Right atrium auricular region (tissue), 2 donors: ENCODE measurements at places on chromosomes 5 and 9.

DNA sequence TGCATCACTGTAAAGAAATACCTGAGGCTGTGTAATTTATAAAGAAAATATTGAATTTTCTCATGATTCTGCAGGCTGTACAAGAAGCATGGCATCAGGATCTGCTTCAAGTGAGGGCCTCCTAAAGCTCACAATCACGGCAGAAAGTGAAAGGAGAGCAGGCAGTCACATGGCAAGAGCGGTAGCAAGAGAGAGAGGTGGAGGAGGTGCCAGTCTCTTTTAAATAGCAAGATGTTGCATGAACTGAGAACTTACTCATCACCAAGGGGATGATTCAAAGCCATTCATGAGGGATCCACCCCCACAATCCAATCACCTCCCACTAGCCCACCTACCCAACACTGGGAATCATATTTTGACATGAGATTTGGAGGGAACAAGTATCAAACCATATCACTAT is 184.5 kb upstream of the PAPPA start:
- DNase-seq: no peak

DNA sequence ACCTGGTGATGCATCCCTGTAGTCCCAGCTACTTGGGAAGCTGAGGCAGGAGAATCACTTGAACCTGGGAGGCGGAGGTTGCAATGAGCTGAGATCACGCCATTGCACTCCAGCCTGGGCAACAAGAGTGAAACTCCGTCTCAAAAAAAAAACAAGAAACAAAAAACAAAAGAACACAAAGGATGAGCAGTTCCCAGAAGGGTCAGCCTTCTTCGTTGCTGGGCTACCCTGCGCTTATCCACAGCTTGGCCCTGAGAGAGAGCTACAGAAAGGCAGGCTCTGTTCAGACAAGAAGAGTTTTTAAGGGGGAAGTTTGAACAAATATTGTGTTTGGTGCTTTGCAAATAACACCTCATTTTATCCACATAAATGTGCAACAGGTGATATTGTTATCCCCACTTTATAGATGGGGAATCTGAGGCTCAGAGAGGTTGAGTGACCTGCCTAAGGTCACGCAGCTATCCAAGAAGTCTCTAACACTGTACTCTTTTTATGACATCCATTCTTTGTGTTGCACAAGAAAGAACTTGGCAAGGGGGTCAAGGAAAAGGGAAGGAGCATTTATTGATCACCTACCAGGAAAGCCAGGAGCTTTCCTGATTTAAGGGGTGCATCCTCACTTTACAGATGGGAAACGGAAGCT is 63.7 kb upstream of the NEURL1B start:
- DNase-seq: no peak

GRCh38 chr5:6554812-6555211 is 78.0 kb downstream of the NSUN2 start:
- no peak for DNase-seq

GRCh38 chr9:92635760-92636159 is 34.2 kb downstream of the IPPK start:
- DNase-seq: peak; percentile 36

DNA sequence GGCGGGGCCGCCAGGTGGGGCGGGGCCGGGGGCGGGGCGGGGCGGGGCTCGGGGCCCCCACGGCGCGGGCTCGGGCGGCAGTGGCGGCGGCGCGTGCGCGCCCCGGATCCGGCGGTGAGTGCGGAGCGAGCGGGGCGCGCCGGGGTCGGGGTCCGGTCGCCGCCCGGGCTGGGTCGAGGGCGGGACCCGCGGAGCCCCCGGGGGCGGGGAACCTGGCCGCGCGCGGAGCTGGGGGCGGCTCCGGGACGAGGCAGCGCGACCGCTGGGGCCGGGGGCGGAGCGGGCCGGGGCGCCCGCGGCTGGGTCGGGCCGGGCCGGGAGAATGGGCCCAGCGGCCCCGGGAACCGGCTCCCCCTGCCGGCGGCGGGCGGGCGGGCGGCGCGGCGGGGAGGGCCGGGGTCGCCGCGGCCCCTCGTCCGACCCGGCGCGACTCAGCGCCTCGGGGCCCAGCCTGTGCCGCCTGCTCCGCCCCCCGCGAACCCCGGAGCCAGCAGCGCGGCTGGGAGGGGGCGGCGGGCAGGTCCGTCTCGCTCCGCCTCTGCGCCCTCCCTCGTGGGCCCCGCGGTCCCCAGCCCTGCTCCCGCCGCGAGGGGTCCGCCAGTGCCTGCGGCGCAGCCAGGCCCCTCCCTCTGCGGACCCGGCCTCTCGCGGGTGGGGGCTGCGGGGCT is 3.1 kb downstream of the EGFL7 start:
- no peak for DNase-seq

DNA sequence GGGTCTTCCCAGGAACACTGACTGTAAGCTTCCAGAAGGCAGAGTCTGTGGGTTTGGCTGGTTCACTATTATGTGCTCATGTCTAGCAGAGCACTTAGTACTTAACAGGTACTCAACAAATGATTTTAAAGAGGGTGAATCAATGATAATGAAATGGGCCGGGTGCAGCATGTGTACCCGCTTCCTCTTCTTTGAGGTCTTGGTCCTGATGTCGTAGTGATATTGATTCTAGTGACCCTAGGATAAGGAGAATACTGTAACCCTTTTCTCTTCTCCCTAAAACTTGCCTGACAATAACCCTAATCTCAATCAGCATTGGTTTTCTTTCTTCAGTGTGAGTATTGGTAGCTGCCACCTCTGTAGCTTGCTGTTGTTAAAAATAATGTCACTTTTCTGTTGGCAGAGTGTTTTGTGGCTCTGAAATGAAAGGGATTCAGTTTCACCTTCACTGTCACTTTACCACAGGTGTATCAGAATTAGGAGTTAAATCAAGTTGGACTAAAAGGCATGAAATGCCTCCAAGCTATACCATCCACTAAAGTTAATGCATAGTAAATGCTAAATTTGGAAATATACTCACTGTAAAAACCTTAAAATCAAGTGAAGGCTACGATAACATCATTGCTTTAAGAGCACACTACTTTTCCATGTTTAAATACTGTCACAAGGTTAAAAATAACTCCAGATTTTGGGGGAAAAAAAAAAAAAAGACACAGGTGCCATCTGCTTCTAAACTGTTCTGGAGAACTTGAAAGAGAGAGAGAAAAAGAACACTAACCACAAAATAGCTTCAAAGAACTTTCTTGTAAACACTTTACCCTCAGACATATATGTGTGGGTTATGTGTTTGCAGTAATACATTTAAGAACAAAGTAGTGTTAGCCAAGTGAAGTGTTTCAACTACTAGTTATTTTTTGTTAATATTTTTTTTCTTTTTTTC is 6.0 kb downstream of the CAMK4 start:
- DNase-seq: no peak

- DNase-seq: no peak
Measured at GRCh38 chr9:21153336-21154017, 11.8 kb upstream of the IFNW1 start.

DNA sequence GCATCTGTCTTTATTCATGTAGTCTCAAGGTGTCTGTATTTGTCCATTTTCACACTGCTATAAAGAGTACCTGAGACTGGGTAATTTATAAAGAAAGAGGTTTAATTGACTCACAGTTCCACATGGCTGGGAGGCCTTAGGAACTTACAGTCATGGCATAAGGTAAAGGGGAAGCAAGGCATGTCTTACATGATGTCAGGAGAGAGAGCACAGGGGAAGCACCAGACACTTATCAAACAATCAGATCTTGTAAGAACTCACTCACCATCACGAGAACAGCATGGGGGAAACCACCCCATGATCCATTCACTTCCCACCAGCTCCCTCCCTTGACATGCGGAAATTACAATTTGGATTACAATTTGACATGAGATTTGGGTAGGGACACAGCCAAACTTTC is 44.2 kb downstream of the NLN start:
- DNase-seq: no peak

- DNase-seq: no peak
Measured at GRCh38 chr9:123484130-123484529, 128.1 kb downstream of the CRB2 start.

DNA sequence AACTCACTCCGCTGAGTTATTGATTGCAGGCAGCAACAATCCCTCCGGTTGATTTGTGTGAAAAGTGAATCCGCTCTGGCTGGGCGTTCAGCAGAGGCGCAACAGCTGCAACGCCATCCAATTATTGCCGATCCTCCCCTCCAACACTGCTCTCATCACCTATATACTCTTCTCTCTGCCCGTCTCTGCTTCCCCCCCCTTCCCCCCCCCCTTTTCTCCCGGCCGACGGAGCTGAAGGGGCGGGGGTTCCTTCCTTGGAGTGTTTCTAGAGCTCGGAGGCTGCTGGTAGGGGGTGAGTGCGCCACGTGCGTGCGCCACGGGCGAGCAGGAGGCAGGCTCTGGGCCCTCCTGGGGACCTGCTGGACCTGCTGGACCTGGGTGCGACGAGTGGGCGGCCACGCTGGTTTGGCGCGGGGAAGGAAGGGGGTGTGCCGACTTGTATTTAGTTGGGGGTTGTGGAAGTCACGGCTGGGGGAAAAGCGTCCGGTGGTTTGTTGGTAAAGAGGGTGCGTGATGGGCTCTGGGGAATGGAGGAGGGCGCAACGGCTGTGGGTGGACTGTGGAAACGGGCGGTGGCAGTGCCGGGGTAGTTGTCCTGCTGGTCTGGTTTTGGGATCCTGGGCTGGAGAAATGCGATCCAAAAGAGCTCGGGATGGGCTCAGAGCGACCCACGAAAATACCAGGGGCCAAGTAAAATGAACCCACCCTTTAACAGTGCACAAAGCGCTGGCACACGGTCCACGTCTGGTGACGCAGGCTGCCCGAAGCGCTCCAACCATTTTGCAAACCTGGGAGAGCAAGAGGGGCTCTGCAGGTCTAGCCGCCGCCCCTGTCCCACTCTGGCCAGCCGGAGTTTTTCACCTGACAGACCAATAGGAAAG is 6.4 kb upstream of the MEF2C start:
- DNase-seq: peak; percentile 72
